ENCODE measurements at places on chromosomes 2 and 18.

GRCh38 chr2:146867477-146867986 lies 977.3 kb upstream of the ACVR2A start:
- DNase-seq, result no peak

GRCh38 chr2:151251012-151251411 lies 10.7 kb downstream of the RBM43 start:
- peak; percentile 2 for DNase-seq

GRCh38 chr2:128473175-128474035 lies 154.7 kb upstream of the HS6ST1 start:
- DNase-seq, result no peak

- DNase-seq, result no peak
Measured at GRCh38 chr18:7950380-7951136, 383.4 kb downstream of the PTPRM start.

GRCh38 chr18:47871288-47871687 lies 59.2 kb downstream of the SMAD2 start:
- DNase-seq, result no peak

GRCh38 chr2:190947711-190948251 lies 66.2 kb downstream of the STAT1 start:
- no peak for DNase-seq

DNA sequence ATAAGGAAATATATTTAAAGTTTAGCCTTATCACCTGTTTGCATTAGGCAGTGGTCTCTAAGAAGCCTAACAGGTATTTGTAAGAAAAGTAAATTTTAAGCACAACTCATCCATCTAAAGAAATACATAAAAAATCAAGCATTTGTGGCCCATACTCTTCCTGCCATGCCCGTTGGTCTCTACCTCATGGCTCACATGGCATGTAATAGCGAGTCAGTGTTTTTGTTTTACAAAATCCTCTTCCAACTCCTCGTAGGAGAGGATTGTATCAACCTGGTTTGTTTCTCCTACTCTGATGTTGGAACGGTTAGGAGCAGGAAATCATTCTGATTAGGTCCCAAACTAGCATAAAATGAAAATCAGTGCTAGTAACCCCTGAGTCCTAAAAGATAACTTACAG lies 91.8 kb downstream of the FMNL2 start:
- DNase-seq, result no peak

- no peak for DNase-seq
Measured at GRCh38 chr18:38421021-38421420, 855.4 kb upstream of the CELF4 start.

DNA sequence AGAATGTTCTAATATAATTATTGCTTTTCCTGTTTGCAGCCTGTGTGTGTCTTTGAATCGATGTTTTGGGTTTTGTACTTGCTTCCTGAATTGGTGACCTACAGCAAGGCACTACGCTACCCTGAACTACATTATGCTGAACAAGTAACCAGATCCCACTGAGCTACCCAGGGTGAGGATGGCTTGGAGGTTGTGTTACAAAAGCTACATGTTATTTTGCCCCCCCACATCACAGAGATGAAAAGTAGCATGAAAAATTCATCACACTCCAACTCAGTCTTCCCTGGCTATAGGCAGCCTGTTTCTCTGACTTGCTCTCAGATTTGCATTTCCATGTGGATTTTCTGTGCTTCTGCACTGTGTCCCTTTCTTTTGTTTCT lies 162.1 kb downstream of the LDLRAD4 start:
- DNase-seq, result no peak

DNA sequence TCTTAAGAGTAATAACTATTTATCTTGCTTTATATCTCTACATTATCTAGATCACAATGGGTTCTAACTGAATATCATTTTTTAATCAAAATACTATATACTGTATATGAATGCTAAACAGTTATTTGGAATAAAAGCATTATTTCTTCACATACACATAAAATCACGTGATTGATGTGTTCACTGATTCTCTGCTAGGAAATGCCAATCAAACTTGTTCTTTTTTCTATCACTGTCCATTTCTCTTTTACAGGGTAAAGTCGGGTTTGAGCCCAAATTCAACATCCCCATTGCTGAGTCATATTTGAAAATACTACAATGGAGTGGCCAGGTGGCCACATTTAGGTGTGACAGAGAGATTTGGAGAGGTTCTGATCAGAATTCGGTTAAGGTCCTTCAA lies 1114.0 kb upstream of the PIK3C3 start:
- DNase-seq, result no peak

DNA sequence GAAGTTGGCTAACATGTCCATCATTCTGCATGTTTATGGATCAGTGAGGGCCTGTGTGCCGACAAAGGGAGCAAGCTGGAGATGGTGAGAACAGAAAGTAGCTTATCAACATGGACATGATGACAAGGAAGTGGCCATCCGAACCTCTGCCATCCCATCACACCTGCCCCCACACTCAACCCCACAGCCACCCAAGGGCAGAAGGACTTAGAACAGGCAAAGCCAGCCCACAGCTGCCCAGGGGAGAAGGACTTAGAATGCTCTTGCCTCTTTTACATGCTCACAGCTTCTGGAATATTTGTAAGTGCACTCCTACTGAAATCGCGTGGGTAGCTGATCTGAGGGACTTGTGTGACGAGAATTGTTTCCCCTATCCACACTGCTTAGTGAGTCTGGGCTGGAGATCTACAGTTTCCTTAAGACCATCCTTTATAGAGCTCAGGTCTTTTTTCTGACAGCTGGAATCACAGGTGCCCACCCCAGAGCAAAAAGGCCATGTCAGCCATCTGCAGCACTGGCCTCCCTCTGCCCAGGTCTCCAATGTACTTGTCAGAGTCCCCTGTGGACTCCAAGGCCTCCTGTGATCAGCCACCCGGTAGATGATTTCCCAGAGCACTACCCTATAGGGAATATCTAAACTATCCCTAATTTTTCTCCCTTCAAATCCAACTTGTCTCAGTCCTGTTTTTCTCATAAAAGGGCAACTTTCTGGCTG lies 154.1 kb downstream of the SMAD7 start:
- no peak for DNase-seq

- DNase-seq, result no peak
Measured at GRCh38 chr2:109253217-109253616, 124.2 kb downstream of the SH3RF3 start.

DNA sequence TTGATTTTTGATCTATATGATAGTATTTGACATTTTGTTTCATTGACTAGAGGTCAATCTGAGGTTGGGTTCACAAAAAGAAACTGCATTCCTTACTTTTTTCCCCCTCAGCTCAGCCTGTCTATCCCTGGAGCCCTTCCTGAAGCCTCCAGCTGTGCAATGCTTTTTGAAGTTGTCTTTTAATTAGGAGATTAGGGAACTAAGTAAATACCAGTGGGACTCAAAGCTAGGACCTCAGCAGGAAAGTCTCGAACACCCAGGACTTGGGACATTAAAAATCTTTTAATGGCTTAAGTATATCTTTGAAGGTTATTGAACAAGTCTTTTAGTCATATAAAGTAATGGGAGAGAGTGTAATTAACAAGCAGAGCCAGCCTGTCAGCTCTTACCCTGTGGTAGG lies 220.2 kb downstream of the PDE11A start:
- DNase-seq, result no peak

GRCh38 chr2:217955881-217956493 lies 46.8 kb downstream of the TNS1 start:
- no peak for DNase-seq

DNA sequence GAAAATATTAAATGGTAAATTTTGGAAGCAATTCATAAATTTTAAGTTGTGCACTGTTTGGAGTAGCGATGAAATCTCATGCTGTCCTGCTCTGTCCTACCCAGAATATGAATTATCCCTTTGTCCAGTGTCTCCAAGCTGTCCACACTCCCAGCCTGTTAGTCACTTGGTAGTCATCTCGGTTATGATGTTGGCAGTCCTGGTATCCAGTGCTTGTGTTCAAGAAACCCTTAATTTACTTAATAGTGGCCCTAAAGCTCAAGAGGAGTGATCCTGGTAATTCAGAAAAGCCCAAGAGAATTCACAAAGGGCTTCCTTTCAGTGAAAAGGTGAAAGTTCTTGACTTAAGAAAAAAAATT lies 71.8 kb upstream of the STAM2 start:
- DNase-seq, result peak; percentile 42

GRCh38 chr2:136131484-136131960 lies 13.6 kb upstream of the CXCR4 start:
- DNase-seq, result no peak

DNA sequence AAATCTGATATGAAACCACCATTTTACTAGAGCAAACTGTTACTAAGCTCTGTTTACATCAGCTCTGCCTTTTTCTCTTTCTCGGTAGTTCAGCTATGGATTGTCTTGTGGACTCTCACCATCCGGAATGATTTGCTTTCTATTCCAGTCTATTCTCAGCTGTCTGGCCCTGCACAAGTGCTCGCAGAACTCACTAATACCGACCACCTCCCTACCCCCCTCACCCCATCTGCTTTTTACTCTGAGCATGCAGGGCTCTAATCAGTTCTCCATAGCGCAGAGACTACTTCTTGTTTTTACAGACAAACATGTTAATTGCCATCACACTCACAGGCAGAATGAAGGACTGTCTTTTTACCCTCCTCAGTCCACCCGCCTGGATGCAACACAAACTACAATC lies 180.7 kb upstream of the POU3F3 start:
- DNase-seq, result no peak

DNA sequence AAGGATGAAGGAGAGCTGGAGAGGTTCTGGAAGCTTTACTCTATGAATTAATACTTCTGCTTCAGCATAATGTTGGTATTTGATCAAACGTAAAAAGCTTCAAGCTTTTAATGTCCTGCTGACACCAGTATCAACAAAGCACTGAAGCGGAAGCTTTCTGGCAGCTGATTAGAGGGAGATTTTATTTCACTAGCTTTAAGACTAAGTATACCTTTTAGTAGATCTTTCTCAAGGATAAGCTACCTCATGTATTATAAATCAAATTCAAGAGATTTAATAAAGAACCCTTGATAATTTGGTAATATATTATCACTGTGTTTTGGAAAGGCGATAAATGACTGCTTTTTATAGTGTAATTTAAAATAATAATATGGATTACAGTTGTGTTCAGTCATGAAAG lies 128.0 kb upstream of the CD302 start:
- DNase-seq, result no peak

GRCh38 chr18:22411446-22411845 lies 6.3 kb downstream of the CTAGE1 start:
- no peak for DNase-seq

GRCh38 chr2:53064154-53064553 lies 703.5 kb upstream of the CHAC2 start:
- no peak for DNase-seq

- no peak for DNase-seq
Measured at GRCh38 chr2:55916473-55917049, 7.0 kb downstream of the EFEMP1 start.

DNA sequence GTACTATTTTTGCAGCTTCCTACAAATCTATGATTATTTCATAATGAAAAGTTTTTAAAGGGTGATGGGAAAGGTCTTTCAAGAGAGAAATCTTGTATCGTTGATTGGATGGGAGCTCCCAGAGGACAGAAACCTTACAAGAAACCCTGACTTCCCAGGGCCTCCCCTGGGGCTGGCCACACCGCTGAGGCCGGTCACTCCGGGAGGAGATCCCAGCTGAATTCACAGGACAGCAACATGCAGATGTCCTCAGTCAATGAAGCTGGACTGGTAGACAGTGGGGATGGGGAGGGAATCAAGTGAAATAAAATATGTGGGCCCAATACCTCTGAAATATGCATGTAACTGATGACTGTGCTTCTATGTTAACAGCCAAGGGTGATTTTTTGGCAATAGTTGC lies 135.6 kb downstream of the TFCP2L1 start:
- no peak for DNase-seq

GRCh38 chr18:10405816-10406663 lies 48.4 kb upstream of the APCDD1 start:
- DNase-seq, result no peak

DNA sequence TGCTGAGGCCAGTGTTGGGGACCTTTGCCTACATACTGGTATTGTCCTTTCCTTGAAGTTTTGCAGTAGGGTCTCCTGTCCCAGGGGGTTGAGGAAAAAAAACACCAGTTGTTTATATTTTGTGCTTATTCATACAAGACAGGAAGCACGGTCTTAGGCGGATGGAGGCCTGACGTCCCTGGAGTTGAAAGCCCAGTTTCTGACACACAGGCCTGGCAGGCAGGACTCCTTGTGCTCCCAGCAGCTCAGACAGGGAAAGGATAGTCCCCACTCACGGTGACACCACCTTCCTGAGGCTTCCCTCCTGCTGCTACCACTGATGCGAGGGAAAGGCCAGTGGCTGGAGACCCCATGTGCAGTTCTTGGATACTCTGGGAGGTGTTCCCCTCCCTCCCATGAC lies 15.5 kb upstream of the SP100 start:
- no peak for DNase-seq

GRCh38 chr2:104473546-104473945 lies 380.4 kb upstream of the POU3F3 start:
- DNase-seq, result no peak

DNA sequence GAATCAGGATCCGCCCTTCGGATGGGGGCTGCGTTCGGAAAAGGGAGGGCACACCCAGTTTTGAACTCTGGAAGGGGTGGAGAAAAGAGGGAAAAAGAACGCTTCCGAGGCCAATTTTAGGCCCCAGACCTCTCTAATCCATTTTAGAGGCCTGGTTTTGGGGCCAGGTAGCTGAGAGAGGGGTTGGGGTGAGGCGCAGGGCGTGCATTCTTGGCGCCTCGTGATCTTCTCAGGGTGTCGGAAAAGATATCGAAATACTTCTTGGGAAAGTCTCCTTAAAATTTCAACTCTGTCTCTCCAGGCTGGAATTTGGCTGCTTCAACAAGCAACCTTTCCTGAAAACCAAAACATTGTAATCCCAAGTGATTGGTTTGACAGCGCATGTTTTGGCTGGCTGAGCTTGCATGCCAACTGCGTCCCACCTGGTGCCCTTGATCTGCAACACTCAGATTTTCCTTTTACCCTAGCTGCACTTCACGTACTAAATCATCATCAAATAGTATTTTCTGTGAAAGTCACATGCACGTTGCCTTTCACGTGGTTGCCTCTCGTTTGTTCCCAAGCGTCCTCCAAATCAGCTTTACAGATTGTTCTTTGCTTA lies 864 bp upstream of the XPO1 start:
- DNase-seq, result peak; percentile 62

DNA sequence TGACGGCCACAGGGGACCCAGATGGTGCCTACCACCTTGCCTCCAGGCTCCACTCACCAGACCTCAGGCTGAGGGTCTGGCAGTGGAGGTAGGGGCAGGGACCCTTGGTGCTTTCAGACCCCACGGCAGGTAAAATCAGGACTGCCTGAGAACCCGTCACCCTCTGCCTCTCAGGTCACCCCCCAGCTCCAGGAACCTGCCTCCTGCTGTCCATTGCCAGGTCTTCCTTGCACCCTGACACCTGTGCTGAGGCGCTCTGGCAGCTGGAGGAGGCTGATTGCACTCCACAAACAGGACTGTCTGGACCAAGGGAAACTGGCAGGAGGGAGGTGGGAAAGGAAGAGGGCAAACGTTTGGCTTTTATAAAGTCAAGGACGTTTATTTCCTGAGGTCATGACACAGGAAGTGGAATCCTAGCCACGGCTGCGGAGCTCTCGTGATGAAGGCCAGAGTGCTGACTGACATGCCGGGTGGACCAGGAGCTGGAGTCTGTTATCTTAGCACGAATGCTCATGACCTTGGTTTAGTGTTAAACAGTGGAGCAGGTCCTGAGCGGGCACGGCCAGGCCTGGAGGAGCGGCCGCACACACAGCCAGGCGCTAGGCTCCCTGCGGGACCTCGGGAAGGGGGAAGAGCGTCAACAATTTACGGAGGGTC lies 40.5 kb downstream of the ANO7 start:
- no peak for DNase-seq
